ENCODE measurements at places on chromosomes 5 and 9.

DNA sequence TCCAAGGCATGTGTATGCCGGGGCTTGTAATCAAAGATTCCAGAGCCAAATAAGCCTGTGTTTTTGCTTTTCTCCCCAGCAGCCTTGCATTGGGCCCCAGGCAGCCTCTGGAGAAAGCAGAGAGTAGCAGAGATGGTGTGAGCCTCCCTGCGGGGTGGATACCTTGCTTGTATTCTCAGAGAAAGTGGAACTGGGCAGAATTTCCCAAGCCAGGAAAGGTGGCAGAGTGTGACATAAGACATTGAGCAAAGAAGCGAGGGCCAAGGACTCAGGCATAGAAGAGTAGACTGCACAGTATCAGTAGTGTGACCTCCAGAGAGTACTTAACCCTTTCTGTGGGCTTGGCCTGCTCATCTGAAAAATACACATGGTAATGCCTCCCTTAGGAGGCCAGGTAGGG is 1.6 kb upstream of the GSN start:
- no peak for DNase-seq

DNA sequence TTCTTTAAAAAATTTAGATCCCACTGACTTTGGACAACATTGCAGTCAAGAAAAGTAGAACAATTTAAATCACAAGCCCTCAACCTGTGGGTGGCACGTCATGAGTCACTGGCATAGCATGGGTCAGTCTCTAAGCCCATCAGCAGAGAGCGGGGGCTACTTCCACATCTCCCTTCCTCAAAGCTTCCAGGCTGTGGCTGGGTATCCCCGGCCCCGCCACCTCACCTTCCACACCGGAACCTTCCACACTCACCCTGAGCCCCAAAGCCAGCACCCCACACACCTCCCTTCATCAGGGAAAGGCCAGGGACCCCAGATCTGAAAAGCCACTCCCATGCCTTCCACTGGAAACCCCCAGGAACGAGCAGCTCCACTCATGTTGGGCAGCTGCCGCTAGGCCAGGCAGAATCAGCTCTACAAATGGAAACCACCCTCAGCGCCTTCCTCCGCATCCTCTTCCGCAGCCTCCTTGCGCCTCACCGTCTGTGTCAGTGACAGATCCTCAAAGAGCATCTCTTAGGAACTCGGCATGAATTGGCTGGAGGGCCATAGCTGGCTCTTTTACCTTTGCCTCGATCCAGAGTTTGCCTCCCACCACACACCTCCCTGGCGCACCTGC is 156.5 kb downstream of the ERCC6L2 start:
- no peak for DNase-seq

- no peak for DNase-seq
These were observed 189.0 kb downstream of the NR3C1 start for GRCh38 chr5:143214458-143214857.

- no peak for DNase-seq
These were observed 16.1 kb downstream of the OLFML2A start for GRCh38 chr9:124793015-124793541.

- DNase-seq, result no peak
These were observed 99.2 kb downstream of the SH3TC2 start for GRCh38 chr5:148963664-148964063.

- DNase-seq, result no peak
These were observed 18.2 kb downstream of the GFPT2 start for GRCh38 chr5:180334751-180335613.

Data from cortex of kidney (tissue), 1 donor.